Natural killer cell (primary cell): ENCODE measurements at places on chromosomes 3 and 15. TPM values are rescaled to one million over a fixed set of nuclear protein-coding genes. Genes with fewer than 3 reads are reported as not detected.

DNA sequence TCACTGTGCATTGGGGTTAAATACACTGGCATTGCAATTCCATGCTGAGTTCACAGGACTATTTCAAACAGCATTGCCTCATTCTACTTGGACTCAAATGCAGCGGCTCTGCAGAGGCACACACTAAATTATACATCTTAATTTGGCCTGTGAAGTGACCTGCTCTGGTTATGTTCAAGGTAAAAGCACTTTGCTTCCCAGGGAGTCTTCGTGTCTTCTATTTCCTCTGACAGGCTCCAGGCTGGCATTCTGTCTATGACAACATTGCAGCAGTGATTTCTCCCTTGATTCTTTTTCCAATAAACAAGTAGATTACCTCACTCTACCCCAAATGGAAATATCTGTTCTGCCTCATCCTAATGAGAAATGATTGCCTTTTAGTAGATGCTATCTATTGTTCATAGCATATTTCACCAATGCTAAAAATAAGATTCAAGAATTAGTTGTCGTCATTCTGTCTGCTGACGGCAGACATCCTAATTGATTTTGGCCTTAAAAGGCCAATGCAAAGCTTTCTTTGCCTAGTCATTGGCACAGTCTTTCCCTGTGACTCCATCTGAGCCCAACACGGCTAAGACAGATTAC is 33.8 kb downstream of the FMN1 start:
- DNase-seq = no peak
- H3K4me1 ChIP-seq = no peaks in the 10 kb centered on the region
- no peak overlapping the region for H3K4me3 ChIP-seq

GRCh38 chr3:113514265-113514769 is 639 bp downstream of the SPICE1 start:
- peaks cover 11% of the 10 kb centered on the region for H3K4me1 ChIP-seq
- H3K27me3 ChIP-seq = no peaks in the 10 kb centered on the region
- H3K4me3 ChIP-seq = peak overlapping the region; percentile 90
- no peaks in the 10 kb centered on the region for H3K36me3 ChIP-seq
- no peak for DNase-seq

Gene SACM1L
- total RNA-seq = 93.9 TPM

GRCh38 chr3:78244136-78244535 is 1204.2 kb downstream of the ROBO2 start:
- H3K36me3 ChIP-seq = no peaks in the 10 kb centered on the region
- no peak overlapping the region for H3K4me3 ChIP-seq
- no peaks in the 10 kb centered on the region for H3K4me1 ChIP-seq

Gene PLA2G4E
- not detected for total RNA-seq

DNA sequence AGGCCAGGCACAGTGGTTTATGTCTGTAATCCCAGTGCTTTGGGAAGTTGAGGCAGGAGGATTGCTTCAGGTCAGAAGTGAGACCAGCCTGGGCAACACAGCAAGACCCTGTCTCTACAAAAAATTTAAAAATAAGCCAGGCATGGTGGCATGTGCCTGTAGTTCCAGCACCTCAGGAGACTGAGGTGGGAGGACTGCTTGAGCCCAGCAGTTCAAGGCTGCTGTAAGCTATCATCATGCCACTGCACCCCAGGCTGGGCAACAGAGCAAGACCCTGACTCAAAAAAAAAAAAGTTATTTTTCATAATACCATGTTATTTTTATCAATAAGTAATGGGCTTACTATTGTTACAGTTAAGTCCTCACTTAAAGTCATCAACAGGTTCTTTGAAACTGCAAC is 59.7 kb downstream of the SETD2 start:
- H3K27me3 ChIP-seq = no peaks in the 10 kb centered on the region
- no peak overlapping the region for H3K27ac ChIP-seq
- no peak for DNase-seq
- no peak overlapping the region for H3K4me3 ChIP-seq
- peaks cover 35% of the 10 kb centered on the region for H3K36me3 ChIP-seq
- H3K4me1 ChIP-seq = no peaks in the 10 kb centered on the region

- peaks cover 6% of the 10 kb centered on the region for H3K4me1 ChIP-seq
- no peaks in the 10 kb centered on the region for H3K36me3 ChIP-seq
- H3K4me3 ChIP-seq = no peak overlapping the region
- no peak overlapping the region for H3K27ac ChIP-seq
These were observed 15.0 kb upstream of the GNAI2 start for GRCh38 chr3:50221051-50221410.

GRCh38 chr3:123072152-123072551 is 5.3 kb downstream of the PDIA5 start:
- H3K4me3 ChIP-seq = no peak overlapping the region
- H3K27ac ChIP-seq = no peak overlapping the region
- peaks cover 11% of the 10 kb centered on the region for H3K4me1 ChIP-seq
- H3K36me3 ChIP-seq = no peaks in the 10 kb centered on the region

Gene NAALADL2
- not detected for total RNA-seq

DNA sequence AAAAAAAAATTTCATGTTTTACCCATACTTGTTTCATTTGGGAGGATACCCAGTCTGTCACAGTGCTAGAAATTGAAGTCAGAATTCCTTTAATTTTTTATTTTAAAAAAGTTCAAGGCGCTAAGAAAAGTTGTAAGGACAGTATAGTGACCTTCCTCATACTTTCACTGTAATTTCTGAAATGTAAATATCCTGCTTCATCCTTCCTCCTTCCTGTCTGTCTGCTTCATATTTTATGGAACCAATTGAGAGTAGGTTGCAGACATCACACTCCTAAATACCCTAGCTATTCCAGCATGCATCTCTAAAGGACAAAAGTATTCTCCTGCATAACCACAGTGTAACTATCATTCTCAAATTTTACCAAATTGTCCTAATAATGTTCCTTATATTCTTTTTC is 35.8 kb downstream of the CMTM8 start:
- H3K27ac ChIP-seq = no peak overlapping the region
- DNase-seq = no peak
- H3K4me3 ChIP-seq = no peak overlapping the region
- H3K36me3 ChIP-seq = no peaks in the 10 kb centered on the region

DNA sequence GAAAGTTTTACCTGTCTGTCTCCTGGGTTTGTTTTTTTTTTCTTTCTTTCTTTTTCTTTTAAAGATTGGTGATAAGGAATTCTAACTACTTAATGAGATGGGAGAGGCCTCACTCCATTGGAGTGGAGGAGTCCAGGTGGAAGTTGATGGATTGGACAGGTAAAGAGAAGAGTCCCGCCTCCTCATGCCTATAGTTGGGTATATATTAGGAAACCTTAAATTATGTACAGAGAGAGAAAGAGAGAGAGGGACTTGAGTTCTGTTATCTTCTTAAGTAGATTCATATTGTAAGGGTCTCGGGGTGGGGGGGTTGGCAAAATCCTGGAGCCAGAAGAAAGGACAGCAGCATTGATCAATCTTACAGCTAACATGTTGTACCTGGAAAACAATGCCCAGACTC is 158.2 kb downstream of the TP63 start:
- no peak overlapping the region for H3K27ac ChIP-seq
- no peaks in the 10 kb centered on the region for H3K4me1 ChIP-seq
- H3K27me3 ChIP-seq = peaks cover 2% of the 10 kb centered on the region
- H3K4me3 ChIP-seq = no peak overlapping the region
- no peaks in the 10 kb centered on the region for H3K36me3 ChIP-seq

GRCh38 chr3:15217011-15217671 is 11.1 kb downstream of the CAPN7 start:
- no peaks in the 10 kb centered on the region for H3K27me3 ChIP-seq
- no peak for DNase-seq
- no peaks in the 10 kb centered on the region for H3K4me1 ChIP-seq
- H3K4me3 ChIP-seq = no peak overlapping the region
- peaks cover 75% of the 10 kb centered on the region for H3K36me3 ChIP-seq

DNA sequence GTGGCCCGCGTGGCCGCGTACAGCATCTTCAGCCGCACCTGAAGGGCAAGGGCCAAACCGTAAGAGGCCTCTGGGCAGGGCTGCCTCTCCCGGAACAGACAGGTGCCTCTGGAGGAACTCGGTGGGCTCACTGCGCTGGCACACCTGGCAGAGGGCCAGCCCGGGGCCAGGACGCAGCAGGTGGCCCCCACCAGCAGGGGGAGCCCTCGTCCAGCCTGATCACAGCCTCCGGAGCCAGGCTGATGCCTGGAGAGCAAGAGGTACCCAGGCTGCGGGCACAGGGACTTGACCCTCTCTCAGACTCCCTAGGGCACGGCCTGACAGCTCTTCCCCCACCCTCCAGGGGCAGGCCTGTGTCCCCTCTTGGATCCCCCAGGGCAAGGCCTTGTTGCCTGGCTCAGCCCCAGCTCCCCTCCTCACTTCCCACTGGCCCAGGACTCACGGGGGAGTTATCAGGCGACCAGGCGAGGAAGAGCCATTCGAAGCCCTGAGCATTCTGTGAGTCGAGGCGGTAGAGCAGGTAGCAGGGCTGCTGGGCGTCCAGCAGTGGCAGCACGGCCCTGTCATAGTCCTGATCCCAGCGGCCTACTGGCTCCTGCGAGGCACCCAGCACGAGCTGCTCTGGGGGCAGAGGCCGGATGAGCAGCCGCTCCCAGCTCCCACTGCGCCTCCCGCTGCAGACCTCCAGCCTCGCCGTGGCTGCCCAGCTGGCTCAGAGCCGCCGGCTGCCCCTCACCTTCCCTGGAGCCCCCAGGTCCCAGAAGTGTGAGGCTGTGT is 6.2 kb upstream of the TLR9 start:
- peaks cover 55% of the 10 kb centered on the region for H3K36me3 ChIP-seq
- no peak overlapping the region for H3K27ac ChIP-seq
- no peak overlapping the region for H3K4me3 ChIP-seq
- peaks cover 50% of the 10 kb centered on the region for H3K4me1 ChIP-seq
- DNase-seq = peak; percentile 87
